ENCODE measurements at places on chromosomes 7 and 10.
A peak's percentile ranks its signal among the peaks of the same experiment; 100 is the strongest.

GRCh38 chr7:70694971-70695794 lies 436.8 kb upstream of the GALNT17 start:
- DNase-seq = peak; percentile 28

DNA sequence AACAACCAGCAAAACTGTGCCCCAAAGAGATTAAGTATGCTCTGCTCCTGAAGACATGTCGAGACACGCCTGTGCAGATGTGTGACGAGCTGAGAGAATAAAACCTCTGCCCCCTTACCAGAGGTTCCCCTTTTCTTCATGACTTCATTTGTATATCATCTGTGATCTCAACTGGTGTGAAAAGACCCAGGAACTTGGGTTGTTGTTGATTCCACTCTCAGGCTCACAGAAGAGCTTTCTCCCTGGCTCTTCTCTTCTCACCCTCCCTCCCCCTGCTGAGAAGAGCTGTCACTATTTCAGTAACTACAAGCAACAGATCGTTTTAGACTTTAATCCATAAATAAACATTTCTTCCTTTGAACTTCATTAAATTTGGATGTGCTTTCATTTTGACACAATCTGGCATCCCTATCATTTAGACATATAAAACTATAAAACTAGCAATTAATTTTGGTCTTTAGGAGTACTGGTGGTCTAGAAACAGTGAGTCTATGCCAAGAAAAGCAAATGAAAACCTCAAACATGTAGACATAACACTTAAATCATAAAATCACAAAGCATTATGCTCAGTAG lies 179.3 kb upstream of the FZD8 start:
- DNase-seq = no peak

- peak; percentile 20 for DNase-seq
These were observed 1.3 kb downstream of the LCOR start for GRCh38 chr10:96833220-96834001.

DNA sequence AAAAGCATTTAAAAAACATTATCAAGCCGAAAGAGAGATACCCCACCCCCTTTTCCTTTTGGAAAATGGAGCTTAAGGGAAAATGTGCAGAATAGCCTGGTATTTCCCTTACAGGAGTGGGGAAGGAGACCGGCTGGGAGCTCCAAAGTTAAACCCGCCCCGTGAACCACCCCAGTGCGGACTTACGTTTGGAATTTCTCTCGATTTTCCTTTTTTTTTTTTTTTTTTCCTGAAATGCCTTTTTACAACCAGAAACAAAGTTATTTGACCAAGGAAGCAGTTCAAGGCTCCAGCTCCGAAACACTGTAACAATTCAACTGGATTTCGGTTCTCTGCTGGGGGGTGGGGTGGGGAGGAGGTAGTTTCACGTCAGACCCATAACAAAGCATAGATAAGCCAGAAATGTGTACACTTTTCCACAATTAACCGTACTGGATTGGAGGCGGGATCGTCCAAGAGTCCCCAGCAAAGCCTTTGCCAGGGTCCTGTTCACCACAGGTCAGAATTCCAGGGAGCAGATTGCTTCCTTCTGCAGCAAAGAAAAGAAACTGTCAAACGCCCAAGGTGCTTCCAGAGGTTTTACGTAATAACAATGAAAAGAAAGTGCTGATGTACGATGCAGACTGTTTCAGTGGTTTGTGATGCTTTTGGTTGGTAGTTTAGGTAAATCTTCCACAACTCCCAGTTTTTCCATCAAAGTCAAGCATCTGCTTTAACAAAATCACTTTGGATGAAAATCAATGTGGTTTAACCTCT lies 6.7 kb downstream of the SKIDA1 start:
- DNase-seq = no peak

DNA sequence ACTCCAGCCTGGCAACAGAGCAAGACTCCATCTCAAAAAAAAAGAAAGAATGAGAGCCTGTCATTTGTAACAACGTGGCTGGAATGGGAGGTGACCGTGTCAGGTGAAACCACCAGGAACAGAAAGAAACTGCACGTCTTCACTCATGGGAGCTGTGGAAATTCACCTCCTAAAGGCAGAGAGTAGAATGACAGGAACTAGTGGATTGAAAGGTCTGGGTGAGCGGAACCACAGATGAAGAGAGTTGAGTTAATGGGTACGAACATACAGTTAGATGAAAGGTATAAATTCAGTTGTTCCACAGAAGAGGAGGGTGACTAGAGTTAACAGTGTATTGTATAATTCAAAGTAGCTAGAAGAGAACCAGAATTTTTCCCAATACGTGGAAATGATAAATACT lies 78.6 kb downstream of the MAD1L1 start:
- DNase-seq = no peak

GRCh38 chr7:43870316-43870715 lies 999 bp upstream of the MRPS24 start:
- DNase-seq = no peak

GRCh38 chr10:89543841-89544240 lies 8.4 kb upstream of the SLC16A12 start:
- DNase-seq = no peak

DNA sequence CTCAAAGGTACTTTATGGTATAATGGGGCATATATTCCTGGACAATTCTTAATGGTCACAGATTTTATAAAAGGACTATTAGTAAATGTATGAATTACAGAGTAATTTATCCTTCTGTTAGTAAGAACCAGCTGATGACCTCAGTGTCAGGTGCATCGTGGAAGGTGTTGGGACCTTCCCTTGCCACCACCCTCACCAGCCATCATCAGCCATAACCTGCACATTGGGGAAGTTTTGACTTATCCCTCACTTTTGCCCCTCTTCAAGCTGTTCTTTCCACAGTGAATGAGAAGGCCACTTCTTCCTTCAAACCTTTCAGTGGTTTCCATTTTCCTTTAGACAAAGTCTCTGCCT lies 52.2 kb downstream of the FIGNL1 start:
- no peak for DNase-seq

- no peak for DNase-seq
These were observed 5.0 kb downstream of the MXI1 start for GRCh38 chr10:110212119-110213006.

GRCh38 chr7:130145424-130146100 lies 59.6 kb downstream of the TMEM209 start:
- no peak for DNase-seq

DNA sequence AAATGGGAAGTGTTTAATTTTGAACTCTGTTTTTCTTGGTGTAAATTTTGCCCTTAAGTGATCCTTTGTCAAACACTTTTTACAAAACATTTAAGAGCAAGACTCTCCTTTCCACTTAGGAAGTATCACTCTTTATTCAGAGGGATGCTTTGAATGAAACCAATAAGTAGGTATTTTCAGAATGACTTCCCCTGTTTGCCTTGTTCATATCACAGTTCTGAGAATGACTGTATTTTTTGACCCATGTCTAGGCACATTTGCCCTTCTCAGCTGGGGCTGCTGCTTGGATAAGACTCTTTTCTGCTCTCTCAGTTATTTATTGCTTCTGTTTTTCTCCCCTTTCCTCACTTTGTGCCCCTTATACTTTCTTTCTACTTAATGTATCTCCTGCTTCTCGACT lies 98.2 kb downstream of the CCNY start:
- no peak for DNase-seq

DNA sequence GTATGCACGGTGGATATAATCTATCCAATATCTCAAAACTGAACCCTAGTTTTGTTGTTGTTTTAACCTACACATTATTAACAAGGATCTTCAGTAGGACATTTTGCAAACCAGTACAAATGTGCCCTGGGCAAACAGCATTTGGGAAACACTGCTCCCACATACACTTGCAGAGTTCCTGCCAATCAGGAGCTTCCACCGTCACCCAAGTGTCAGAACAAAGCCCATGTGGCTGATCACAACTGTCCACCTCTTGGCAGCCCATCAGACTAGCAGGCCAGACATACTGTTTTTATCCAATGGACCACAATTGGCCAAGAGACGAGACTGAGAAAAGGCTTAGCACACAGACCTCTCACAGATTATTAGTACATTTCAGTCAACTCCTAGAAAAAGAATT lies 200.4 kb downstream of the FAM107B start:
- no peak for DNase-seq

DNA sequence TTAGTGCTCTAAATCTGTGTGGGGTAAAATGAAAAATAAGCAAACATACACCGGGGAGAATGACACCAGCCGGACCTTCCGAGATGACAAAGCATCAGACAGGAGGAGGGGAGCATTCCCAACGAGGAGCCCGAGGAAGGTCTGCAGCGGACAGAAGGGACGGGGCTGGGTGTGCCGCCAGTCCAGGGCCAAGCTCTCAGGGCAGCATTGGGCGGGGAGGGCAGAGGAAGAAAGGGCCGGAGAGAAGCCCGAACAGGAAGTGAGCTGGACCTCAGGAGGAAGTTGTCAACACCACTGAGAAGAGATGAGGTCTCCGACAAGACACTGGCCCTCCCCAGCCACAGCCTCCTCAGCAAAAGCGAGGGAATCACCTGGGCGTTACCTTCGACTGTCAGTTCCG lies 182.6 kb upstream of the RNF32 start:
- no peak for DNase-seq

- no peak for DNase-seq
These were observed 21.6 kb upstream of the FAM180A start for GRCh38 chr7:135770139-135770710.

- no peak for DNase-seq
These were observed 156.7 kb downstream of the PRKG1 start for GRCh38 chr10:51230887-51231585.

DNA sequence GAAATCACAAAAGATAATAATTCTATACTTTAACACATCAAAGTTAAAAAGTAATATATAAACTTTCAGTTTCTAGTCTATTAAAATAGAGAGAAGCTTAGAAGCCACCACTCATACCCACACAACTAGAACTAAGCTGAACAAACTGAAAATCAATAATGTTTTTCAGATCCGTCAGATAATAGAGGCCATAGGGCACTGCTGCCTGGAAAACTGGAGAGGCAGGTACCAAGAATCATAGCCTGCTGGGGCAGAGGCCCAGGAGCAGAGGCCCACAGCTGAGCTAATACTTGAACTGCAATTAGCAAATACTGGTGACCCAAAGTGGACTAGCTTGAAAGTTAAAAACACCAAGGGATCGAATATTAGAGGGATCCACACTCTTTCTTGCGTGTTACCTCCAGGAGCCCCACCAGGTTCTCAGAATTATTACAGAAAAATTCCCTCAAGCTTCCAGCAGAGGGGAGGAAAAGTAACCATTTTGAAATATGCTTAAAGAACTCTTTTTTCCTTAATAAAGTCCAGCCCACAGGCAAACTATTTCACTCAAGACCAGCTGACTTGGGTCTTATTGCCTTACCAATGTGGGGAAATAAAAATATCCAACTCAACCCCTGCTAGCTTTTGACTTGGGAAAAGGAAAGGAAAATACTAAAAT lies 774.1 kb upstream of the IGFBP3 start:
- DNase-seq = no peak

- no peak for DNase-seq
These were observed 51.7 kb upstream of the CYTH3 start for GRCh38 chr7:6323967-6324701.

DNA sequence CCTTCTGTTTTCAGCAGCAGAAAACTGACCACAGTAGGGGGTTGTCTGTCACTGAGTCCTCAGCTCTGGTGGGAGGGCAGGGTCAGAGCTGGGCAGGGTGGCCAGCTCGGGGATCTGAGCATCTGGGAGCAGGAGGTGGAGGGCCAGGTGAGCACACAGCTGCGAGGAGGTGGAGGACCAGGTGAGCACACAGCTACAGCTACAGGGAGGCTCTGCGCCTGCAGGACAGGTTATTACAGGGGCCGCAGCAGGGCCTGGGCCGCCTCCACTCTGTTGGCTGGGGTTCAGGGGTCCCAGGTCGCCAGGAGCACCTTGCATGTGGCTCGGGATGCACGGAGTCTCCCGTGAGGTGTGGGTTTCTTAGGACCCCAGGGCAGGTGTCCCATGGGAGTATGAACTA lies 52.4 kb upstream of the PRKAR1B start:
- DNase-seq = no peak

DNA sequence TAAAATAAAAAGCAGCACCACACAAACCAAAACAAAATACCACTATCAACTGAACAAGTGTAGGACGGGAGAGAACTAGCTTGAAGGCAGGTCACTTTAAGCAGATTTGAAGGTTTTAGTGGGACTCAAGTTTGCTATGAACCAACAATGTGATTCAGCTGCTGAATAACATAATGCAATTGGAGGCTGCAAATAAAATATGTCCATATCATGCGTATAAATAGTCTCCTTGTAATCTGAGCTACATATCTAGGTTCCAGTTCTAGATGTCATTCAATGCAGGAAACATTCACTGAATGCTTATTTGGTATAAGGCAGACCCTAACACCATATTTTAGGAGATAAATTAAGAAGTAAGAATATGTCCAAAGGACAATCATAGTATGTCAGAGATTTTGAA lies 81.4 kb upstream of the KCNIP2 start:
- DNase-seq = no peak

DNA sequence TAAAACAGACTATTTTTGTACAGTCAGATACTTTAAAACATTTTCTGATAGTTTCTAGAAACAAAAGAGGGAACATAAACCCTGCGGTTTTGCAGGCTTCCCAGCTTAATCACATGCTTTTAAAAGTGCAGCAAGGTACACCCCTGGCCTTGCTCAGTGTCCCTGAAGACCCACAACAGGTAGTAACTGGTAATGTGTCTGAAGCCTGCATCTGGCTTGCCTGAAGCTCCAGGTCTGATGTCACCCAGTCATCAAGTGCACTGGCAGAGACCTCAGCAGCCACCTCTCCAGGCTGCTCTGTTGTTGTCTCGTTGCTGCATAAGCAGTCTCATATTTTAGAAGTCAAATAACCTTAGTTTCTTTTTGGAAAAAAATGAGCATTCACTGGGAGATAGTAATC lies 376.1 kb upstream of the MTPN start:
- DNase-seq = no peak

DNA sequence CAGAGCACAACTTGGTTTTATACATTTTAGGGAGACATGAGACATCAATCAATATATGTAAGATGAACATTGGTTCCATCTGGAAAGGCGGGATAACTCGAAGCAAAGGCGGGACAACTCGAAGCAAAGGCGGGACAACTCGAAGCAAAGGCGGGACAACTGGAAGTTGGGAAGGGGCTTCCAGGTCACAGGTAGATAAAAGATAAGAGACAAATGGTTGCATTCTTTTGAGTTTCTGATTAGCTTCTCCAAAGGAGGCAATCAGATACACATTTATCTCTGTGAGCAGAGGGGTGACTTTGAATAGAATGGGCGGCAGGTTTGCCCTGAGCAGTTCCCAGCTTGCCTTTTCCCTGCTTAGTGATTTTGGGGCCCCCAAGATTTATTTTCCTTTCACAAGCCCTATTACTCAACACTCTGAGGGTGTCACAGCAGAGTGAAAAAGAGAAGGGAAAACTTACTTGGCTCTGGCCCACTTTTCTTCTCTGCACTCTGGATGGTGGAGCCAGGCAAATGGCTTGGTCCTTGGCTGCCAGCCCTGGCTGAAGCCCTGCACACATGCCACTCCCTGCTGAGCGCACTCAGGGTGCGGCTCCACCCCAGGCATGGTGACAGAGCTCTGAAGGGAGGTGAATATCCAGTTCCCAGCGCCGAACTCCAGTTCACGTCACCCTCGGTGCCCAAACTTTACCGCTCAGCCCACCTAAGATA lies 46.7 kb downstream of the PARD3 start:
- DNase-seq = peak; percentile 36

DNA sequence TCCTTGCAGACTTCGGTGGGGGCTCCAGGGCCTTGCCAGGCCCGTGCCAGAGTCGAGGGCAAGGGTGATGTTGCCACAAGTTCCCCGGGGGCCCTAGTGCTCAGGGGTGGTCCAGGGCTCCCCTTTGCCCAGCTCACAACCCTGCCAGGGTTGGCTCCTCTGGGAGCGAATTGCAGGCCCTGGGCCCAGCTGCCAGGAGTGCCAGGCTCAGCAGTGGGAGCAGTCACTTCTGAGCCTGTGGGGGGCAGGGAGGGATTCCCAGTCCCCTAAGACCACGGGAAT lies 43.8 kb downstream of the TCERG1L start:
- no peak for DNase-seq
